ENCODE measurements at places on chromosomes 16 and 17.

DNA sequence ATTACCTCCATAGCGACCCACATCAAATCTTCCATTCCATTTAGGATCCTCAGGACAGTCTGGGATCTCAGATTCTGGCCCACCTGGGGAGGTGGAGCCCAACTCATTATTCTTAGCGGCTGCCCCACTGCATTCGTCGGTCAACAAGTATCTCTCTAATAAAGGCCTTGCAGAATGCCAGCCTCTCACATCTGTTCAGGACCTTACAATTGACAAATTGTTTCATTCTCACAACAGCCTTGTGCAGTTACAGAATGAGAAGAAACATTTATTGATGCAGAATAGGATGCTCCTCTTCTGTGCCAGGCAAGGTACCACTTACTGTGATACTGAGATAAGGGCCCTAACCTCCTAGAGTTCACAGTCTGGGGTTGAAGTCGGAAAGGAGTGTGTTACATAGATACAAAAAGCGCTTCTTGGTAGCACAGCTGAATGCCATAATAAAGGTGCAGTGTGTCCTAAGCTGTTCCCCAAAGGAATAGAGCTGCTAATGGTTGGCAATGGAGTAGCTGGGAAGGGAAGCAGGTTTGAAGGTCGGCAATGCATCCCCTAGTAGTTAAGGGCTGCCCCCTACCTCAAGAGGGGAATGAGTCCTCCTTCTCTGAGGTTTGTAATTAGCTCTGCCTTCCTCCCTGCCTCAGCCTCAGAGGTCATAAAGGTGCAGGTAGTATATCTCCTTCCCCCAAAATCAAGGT lies 2.3 kb upstream of the MPP2 start:
- DNase-seq = no peak

DNA sequence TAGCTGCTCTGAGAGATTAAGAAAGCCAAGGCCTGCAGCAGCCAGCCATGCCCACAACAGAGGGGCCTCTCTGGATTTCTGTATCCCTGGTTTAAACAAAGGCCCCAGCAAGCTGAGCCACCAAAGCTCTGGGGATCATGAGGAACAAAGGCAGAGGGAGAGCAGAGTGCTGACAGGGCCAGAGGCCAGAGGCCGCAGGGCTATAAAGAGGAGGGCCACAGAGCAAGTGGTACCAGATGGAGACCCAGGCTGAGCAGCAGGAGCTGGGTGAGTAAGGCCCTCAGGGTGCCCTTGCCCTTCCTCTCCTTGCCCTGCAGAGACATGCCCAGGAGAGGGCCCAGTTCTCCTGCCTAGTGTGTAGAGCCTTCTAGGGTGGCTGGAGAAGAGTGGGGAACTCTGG lies at the start of gene CRYBA1:
Gene CRYBA1 (plus strand): TSS at position 232 of the 400 bp plus-strand sequence. CDS start 5 bp downstream, at position 237.
- DNase-seq = no peak

GRCh38 chr17:70270554-70270953 lies 101.2 kb downstream of the KCNJ2 start:
- DNase-seq = no peak

DNA sequence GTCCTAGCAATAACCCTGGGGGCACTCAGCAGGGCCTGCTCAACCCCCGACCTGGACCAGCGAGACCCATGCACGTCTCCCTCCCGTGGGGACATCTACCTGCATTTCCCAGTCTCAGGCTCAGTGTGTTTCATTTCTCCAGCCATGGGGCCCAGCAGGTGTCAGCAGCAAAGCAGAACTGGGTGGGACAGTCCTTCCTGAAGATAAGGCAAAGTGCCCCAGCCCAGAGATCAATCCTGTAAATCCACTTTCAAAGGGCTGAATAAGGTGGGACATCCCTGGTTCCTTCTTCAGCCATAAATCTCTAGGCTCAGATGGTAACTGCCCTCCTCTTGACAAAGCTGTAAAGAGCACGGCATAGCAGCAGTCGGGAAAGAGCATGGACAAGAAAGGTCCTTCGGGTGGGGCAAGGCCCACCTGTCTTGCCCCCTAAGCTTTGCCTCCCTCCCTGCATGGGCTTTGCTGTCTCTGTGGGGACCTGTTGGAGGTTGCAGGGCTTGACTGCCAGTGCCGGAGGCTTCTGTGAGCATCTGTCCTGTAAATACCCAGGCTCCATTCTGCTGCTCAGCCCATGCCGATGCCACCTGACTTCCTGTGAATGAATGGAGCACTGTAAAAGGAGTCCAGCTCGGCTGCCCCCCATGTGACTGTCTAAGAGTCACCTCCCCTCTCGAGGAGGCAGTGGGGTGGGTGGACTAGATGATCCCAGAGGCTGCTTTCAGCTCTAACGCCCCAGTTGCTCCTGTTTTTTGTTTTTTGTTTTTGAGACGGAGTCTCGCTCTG lies 84.8 kb upstream of the TBC1D3K start:
- no peak for DNase-seq

Data from central memory CD8-positive, alpha-beta T cell (primary cell).